ENCODE measurements at places on chromosomes 1 and 21.

- no peak for DNase-seq
Measured at GRCh38 chr1:77899647-77900320, 11.4 kb downstream of the NEXN start.

DNA sequence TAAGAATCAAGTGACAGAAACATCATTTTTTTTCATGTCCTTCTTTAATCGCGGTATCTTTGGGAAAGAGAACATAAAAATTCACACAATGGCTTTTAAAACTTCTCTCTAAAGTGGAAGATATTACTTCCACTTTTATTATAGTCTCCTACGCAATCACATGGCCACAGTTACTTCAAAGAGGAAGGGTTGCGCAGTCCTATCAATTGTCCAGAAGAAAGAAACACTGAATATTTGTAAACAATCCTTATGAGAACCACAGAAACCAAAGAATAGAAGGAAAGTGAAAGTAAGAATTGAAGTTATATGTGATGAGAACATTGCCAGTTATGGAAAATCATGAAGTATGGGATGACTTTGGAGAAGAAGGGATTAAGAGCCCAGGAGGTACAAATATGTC is 32.6 kb downstream of the CFH start:
- DNase-seq = no peak

- no peak for DNase-seq
Measured at GRCh38 chr1:2874607-2875480, 73.4 kb upstream of the TTC34 start.

DNA sequence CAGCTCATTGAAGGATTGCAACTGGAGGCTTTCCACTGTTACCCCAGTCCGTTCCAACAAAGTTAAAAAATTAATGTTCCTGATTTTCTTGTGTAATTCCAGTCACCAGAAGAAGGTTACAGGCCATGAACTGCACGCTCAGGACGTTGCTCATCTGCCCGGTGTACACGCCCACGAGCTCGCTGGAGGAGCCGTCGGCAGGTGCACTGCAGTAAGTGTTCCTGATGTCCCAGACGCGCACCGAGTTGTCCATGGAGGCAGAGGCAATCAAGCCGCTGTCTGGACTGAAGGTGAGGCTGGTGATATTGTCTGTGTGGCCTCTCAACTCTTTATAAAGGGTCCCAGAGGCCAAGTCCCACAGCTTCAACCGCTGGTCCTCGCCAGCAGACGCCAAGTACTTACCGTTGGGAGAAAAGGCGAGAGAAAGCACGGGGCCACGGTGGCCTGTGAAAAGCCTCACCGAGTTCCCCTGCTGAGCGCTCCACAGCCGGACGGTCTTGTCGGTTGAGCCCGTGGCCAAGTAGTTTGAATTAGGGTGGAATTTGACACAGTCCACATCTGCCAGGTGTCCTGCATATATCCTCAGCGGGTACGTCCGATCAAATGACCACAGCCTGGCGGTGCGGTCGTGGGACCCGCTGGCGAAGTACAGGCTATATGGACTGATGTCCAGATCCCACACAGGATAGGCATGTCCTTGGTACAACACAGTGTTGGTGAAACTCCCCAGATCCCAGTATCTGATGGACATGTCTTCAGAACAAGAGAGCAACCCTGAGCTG is 31.5 kb downstream of the TAF5L start:
- no peak for DNase-seq

DNA sequence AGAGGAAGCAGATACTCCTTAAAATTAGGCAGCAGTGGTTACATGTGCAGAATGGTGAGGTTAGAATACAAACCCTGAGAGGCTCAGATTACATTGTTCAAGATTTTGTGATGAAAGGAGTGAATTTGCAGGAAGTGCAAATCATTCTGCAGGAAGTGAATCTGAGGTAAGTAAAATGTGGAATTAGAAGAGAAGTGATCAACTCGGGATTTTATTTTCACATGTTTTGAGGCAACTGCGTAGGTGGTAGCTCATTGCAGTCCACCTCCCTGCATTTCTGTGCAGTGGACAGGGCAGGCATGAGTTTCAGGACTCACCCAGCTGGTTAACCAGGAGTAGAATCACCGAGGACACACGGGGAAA is 2.1 kb upstream of the PLA2G2C start:
- DNase-seq = no peak

GRCh38 chr1:210697185-210697584 is 368.5 kb downstream of the HHAT start:
- no peak for DNase-seq

DNA sequence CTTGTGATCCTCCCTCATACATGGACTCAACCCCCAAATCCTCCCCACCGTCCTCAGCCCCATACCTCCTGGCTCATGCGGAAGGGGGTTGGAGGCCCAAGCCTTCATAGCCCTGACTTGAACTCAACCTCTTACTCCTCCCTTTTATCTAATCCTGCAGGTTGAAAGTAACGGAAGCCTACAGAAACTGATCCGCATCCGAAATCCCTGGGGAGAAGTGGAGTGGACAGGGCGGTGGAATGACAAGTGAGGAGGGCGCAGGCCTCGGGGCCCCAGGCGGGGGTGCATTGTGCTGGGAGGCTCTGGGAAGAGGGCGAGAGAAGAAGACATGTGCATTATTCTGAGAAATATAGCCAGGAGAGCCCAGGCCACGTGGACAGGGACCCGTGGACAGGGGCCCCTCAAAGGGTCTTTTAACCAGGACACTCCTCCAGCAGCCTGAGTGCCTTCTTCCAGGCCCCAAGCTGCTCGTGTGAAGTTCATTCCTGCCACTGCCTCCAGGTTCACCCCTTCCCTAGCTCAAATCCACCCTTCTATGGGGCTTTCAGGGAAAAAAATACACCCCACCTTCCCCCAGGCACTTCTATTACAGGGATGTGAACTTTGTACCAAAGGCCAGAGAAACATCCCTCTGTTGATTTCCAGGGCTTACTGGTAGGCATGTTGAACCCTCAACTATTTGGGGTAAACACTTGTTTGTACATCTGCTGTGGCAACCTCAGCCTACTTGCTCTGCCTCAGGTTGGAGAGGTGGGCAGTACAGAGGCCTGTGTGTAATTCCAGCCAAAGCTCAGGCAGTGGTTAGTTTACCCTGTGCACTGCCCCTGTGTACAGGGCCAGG is 38.6 kb downstream of the CAPN2 start:
- DNase-seq = no peak

DNA sequence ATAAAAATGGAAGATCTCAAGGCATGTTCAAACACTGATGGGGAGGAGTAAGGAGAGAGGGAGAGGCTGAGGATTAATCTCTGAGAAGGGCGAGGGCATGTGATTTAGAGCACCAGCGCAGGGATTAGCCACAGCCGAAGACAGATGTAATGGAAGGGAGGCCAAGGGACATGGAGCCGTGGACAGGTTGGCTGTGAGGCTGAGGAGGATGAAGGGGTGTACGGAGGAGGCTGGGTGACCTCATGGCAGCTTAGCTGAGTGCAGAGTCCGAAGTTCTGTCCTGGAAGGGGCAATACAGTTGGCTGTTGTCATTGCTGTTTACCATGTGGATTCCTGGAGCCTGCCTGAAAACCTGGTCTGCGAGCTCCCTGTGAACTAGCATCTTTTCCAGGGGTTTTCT is 342.8 kb downstream of the RPS6KC1 start:
- no peak for DNase-seq

GRCh38 chr1:243646841-243647240 is 203.2 kb downstream of the AKT3 start:
- DNase-seq = no peak

DNA sequence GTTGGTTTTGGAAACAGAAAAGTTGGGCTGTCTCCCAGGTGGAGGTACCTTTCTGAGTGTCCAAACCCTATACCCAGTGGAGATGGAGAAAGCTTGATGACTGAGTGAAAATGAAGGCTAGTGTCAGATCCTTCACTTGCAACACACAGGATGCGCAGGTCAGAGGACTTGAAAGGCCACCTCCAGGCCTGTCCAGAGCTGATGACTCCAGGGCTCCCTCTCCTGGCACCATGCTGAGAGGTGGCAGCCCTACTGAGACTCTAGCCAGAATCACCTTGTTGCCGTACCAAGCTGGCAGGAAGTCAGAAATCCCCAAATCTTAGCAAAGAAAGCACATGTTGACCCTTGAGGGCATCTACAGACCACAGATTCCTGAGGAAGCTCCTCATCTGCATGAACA is 16.4 kb downstream of the KNCN start:
- DNase-seq = no peak

DNA sequence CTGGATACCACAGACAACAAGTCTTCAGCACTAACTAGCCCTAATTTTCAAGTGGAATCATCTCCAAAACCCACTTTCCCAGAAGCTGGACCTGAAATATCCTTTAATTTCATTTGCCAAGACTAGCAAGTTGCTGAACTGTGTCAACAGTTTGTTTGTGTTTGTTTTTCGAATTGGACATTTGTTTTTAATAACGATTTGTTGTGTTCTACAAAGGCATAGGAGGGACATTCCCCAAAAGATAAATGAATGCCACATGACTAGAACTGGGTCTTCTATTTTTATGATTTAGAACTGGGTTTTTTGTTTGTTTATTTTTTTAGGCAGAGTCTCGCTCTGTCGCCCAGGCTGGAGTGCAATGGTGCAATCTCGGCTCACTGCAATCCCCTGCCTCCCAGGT is 17.9 kb downstream of the LUZP1 start:
- DNase-seq = no peak

GRCh38 chr1:209397371-209397770 is 186.1 kb upstream of the CAMK1G start:
- no peak for DNase-seq

DNA sequence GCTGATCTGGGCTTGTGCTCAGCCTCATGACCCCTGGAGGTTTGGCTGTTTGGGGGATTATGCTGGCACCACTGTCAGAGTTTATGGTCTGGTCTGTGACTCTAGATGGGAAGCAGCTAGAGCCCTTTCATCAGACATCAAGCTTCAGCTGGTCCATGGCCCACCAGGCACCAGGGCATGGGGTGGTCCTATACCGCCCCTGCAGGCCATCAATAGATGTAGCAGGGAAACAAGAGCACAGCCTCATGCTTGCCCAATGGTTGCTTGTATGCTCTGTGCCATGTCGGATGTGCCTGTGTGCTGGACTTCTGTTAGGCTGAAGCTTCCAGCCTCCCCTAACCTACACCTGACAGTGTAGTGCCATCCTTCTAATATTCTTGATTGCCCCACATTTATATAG is 71.1 kb upstream of the CD34 start:
- no peak for DNase-seq

Measured in stimulated activated CD4-positive, alpha-beta T cell treated with anti-CD3 and anti-CD28 coated beads, TNF-alpha, amount 100 ng/mL, for 48 hours (primary cell).